CD4-positive, alpha-beta memory T cell (primary cell): ENCODE measurements at places on chromosomes 3 and 15. TPM values are rescaled to one million over a fixed set of nuclear protein-coding genes. Genes with fewer than 3 reads are reported as not detected.

ROBO2 gene
- not detected for total RNA-seq

HAPLN3 gene
- 124 TPM for total RNA-seq

SHC4 gene
- 0.29 TPM for total RNA-seq

TMEM158 gene
- not detected for total RNA-seq

HTR3E gene
- not detected for total RNA-seq

NPAP1 gene
- not detected for total RNA-seq

TUBGCP4 gene
- total RNA-seq: 23.9 TPM

TMEM266 gene
- not detected for total RNA-seq

ACVR2B gene
- 12.3 TPM for total RNA-seq

CAMKV gene
- total RNA-seq: not detected
